ENCODE measurements at places on chromosomes 7 and 10. TPM values are rescaled to one million over a fixed set of nuclear protein-coding genes. Genes with fewer than 3 reads are reported as not detected.

PPP1R3C gene
- 3.0 TPM for total RNA-seq

AQP1 gene
- total RNA-seq: 140 TPM

HABP2 gene
- not detected for total RNA-seq

HKDC1 gene
- 0.10 TPM for total RNA-seq

EVX1 gene
- 0.13 TPM for total RNA-seq

RNF32 gene
- not detected for total RNA-seq

PTF1A gene
- total RNA-seq: not detected

All from mesenteric fat pad (tissue), 1 donor.